Effector memory CD8-positive, alpha-beta T cell (primary cell): ENCODE measurements at places on chromosomes 12 and 14.

GRCh38 chr14:73785336-73785833 is 66.2 kb upstream of the PTGR2 start:
- DNase-seq, result no peak
- H3K4me3 ChIP-seq, result peak overlapping the region; percentile 80
- H3K36me3 ChIP-seq, result peaks cover 23% of the 10 kb centered on the region

DNA sequence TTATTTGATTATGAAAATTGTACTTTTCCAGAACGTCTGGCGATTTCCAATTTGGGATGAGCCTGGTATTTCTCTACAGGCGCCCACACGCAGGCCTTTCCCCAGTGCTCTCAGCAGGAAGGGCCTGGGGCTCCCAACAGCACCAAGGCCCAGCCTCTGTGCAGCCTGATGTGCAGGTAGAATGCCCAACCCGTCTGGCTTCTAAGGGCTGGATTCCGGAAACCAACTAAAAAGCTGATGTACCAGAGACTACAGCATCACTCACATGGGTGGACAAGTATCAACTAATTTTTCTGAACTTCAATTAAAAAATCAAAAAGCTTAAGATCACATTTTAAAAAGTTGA is 25.8 kb downstream of the CDC42BPB start:
- no peak overlapping the region for H3K27ac ChIP-seq
- DNase-seq, result no peak
- H3K4me1 ChIP-seq, result no peaks in the 10 kb centered on the region
- no peaks in the 10 kb centered on the region for H3K36me3 ChIP-seq

- no peak for DNase-seq
- H3K27ac ChIP-seq, result no peak overlapping the region
- no peak overlapping the region for H3K4me3 ChIP-seq
- no peaks in the 10 kb centered on the region for H3K4me1 ChIP-seq
- peaks cover 3% of the 10 kb centered on the region for H3K36me3 ChIP-seq
Measured at GRCh38 chr12:127419111-127419510, 847.9 kb upstream of the TMEM132C start.

- DNase-seq, result no peak
- no peaks in the 10 kb centered on the region for H3K27me3 ChIP-seq
- H3K27ac ChIP-seq, result no peak overlapping the region
- H3K36me3 ChIP-seq, result no peaks in the 10 kb centered on the region
Measured at GRCh38 chr12:14290951-14291350, 74.5 kb upstream of the ATF7IP start.

DNA sequence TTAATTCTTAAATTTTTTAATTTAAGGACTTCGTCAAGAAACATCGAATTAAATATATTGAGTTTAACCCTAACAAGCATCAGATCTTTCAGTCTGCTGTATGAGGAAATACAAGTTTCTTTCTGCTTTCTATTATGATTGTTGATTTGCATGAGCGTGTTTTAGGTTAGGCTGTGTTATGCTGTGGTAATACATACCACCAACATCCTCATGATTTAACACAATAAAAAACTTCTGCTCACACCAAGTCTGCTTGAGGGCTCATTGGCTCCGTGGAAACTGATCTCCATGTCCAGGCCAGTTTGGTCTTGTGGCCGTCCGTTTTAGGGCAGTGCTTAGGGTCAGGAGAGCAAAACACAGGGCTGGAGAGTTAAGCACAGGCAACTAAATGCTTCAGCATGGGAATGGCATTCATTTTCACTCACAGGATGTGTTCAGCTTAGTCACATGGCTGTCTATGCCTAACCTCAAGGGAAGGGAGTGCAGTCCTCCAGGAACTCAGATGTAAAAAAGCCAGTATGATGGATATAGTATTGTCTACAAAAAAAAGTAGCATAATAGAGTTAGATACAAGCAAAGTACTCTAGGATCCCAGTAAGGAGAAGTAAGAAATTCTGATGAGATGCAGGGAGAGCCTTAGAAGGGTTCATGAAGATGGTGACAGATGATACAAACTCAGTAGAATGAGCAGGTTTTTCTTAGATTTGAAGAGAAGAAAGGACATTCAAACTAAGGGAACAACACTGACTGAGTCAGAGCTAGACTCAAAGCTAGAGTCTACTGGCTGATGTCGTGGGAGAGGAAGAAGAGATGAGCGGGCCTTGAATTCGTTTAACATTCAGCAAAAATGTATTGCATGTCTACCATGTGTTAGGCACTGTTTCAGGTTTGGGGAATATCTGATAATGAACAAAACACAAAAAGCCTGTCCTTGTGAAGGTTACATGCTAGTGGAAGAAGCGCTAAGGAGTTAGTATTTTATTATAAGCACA is 16.3 kb downstream of the MARK3 start:
- H3K27me3 ChIP-seq, result no peaks in the 10 kb centered on the region
- peak overlapping the region; percentile 42 for H3K4me3 ChIP-seq
- H3K4me1 ChIP-seq, result peaks cover 35% of the 10 kb centered on the region
- H3K27ac ChIP-seq, result no peak overlapping the region
- DNase-seq, result no peak

GRCh38 chr14:21987937-21988336 is 314.3 kb upstream of the OR4E1 start:
- H3K27me3 ChIP-seq, result no peaks in the 10 kb centered on the region
- H3K4me1 ChIP-seq, result no peaks in the 10 kb centered on the region
- H3K36me3 ChIP-seq, result no peaks in the 10 kb centered on the region
- DNase-seq, result no peak
